ENCODE measurements at places on chromosomes 7 and 10.

DNA sequence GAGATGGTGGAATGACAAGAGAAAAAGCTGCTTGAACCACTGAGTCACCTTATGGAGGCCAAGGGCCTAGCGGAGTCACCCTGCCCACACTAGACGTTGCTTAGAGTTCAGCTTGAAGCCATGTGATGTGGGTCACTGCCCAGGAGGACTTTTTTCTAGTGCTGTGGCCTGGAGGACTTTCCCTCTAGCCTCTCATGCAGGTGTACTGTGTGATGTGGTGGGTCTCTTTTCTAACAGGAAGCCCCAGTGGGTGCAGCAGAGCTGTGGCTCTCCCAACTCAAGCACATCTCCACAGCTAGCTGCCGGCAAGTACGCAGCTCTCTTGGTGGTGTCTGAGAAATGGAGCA lies 13.6 kb downstream of the POR start:
- H3K4me1 ChIP-seq = peaks cover 6% of the 10 kb centered on the region
- H3K36me3 ChIP-seq = peaks cover 35% of the 10 kb centered on the region
- peaks cover 2% of the 10 kb centered on the region for H3K27me3 ChIP-seq
- DNase-seq = no peak

- H3K27me3 ChIP-seq = peaks cover 4% of the 10 kb centered on the region
- no peak for DNase-seq
- no peaks in the 10 kb centered on the region for H3K36me3 ChIP-seq
- no peak overlapping the region for H3K27ac ChIP-seq
- no peak overlapping the region for H3K4me3 ChIP-seq
- H3K4me1 ChIP-seq = peaks cover 10% of the 10 kb centered on the region
Measured at GRCh38 chr10:62632071-62632809, 172.3 kb upstream of the ADO start.

GRCh38 chr7:130909881-130910672 lies 176.1 kb upstream of the KLF14 start:
- DNase-seq = no peak
- no peak overlapping the region for H3K4me3 ChIP-seq
- no peaks in the 10 kb centered on the region for H3K36me3 ChIP-seq
- H3K27ac ChIP-seq = no peak overlapping the region

DNA sequence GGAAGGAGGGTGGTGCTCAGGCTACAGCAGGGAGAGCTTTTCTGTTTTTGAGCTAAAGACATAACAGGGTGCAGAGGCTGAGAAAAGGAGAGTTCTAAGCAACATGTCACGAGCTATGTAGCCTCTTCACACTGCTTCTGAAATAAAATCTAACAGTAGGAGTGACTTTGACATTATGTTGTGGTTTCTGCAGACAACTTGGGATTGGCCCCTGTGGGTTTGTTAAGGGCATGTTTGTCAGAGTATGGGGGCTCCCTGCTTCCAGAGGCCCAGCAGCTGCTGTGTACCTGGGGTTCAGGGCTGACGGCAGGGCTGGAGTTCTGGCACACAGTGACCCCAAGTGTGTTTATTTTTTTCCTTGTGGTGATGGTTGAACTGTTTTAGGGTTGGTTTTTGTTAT lies 24.7 kb downstream of the MMRN2 start:
- H3K27me3 ChIP-seq = peaks cover 11% of the 10 kb centered on the region
- H3K4me3 ChIP-seq = no peak overlapping the region
- peaks cover 31% of the 10 kb centered on the region for H3K36me3 ChIP-seq
- H3K4me1 ChIP-seq = peaks cover 5% of the 10 kb centered on the region

DNA sequence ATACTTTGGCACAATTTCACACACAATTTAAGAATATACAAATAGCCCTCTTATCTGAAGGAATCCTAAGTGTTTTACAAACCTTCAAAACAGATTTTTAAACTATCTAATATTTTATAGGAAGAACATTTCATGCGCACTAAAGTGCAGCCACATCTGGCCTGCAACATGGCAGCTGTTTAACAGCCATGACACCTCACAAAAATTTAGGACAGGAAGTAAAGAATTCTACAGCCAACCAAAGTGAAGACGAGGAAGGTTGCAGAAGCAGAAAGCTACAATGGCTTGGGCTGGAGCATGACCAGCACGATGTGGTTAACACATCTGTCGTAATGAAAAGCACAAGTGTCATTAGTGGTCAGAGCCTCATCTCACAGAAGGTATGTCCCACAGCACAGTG lies 238.1 kb downstream of the HPSE2 start:
- H3K36me3 ChIP-seq = no peaks in the 10 kb centered on the region
- H3K27me3 ChIP-seq = no peaks in the 10 kb centered on the region
- no peak overlapping the region for H3K4me3 ChIP-seq

GRCh38 chr7:78139335-78139734 lies 340.8 kb downstream of the PHTF2 start:
- H3K27ac ChIP-seq = no peak overlapping the region
- H3K27me3 ChIP-seq = no peaks in the 10 kb centered on the region
- peaks cover 12% of the 10 kb centered on the region for H3K4me1 ChIP-seq
- no peak overlapping the region for H3K4me3 ChIP-seq
- DNase-seq = no peak

DNA sequence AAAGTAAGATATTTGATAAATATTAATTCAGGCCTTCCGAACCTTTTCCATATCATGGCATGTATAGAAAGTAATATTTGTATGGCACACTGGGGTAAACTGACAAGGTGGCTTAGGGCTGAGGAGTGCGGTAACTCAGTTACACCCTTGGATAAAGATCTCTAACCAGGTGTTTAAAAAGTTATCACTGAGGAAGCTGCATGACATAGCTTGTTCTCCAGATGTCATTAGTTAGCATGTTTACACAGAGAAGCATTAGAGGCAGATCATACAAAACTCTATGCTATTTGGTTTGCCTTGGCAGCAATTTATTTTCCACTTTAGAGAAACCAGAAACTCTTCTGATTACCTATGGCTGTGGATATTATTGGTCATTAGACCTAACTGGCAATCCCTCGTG lies 118.2 kb downstream of the ST7 start:
- H3K36me3 ChIP-seq = peaks cover 6% of the 10 kb centered on the region
- no peak overlapping the region for H3K27ac ChIP-seq
- peaks cover 3% of the 10 kb centered on the region for H3K27me3 ChIP-seq
- peaks cover 10% of the 10 kb centered on the region for H3K4me1 ChIP-seq
- no peak for DNase-seq

- peak overlapping the region; percentile 99 for H3K4me3 ChIP-seq
- no peak overlapping the region for H3K27ac ChIP-seq
- DNase-seq = no peak
- H3K4me1 ChIP-seq = peaks cover 32% of the 10 kb centered on the region
Measured at GRCh38 chr10:70403483-70404035, 386 bp upstream of the EIF4EBP2 start.

DNA sequence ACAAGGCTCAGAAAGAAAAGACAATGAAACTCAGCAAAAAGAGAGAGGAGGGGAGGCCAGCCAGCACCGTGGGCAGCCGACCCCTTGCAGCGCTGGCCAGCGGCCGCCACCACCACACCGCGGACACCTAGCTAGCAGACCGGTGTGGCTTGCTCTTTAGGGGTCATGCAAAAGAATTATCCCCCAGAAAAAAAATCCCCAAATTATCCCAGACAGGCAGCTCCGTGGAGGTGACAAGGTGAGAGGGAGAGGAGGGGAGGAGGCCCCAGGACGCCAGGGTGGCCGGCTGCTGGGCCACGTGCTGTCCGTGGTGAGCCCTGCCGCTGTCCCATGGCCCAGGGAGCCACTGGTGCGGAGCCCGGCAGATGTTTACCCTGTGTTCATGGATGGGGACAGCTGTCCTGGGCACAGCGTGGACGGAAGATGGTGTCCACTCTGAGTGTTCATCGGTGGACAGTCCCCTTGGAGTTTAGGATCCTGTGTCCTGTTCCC lies 16.5 kb downstream of the YKT6 start:
- H3K4me3 ChIP-seq = no peak overlapping the region
- H3K36me3 ChIP-seq = peaks cover 3% of the 10 kb centered on the region
- H3K27me3 ChIP-seq = no peaks in the 10 kb centered on the region
- DNase-seq = no peak

DNA sequence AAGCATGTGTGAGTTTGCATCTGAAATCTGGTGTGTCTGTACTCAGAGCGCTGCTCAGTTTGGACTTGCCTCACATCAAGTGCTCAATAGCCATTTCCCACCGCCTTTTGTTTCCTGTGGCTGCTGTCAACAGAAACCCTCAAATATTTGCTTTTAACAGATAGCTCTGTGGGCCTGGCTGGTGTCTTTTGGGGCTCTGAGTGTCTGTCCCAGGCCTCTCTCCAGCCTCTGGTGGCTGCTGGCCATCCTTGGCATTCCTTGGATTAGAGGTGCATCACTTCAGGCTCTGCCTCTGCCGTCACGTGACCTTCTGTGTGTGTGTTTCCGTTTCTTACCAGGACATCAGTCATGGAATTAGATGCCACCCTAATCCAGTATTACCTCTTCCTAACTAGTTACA lies 9.3 kb downstream of the YKT6 start:
- H3K4me1 ChIP-seq = peaks cover 12% of the 10 kb centered on the region
- no peak overlapping the region for H3K27ac ChIP-seq
- no peaks in the 10 kb centered on the region for H3K27me3 ChIP-seq
- H3K36me3 ChIP-seq = peaks cover 47% of the 10 kb centered on the region
- no peak for DNase-seq

GRCh38 chr7:14123923-14124322 lies 134.5 kb upstream of the ETV1 start:
- no peaks in the 10 kb centered on the region for H3K36me3 ChIP-seq
- no peak for DNase-seq
- no peaks in the 10 kb centered on the region for H3K27me3 ChIP-seq
- peaks cover 25% of the 10 kb centered on the region for H3K4me1 ChIP-seq
- H3K4me3 ChIP-seq = no peak overlapping the region
- H3K27ac ChIP-seq = no peak overlapping the region

DNA sequence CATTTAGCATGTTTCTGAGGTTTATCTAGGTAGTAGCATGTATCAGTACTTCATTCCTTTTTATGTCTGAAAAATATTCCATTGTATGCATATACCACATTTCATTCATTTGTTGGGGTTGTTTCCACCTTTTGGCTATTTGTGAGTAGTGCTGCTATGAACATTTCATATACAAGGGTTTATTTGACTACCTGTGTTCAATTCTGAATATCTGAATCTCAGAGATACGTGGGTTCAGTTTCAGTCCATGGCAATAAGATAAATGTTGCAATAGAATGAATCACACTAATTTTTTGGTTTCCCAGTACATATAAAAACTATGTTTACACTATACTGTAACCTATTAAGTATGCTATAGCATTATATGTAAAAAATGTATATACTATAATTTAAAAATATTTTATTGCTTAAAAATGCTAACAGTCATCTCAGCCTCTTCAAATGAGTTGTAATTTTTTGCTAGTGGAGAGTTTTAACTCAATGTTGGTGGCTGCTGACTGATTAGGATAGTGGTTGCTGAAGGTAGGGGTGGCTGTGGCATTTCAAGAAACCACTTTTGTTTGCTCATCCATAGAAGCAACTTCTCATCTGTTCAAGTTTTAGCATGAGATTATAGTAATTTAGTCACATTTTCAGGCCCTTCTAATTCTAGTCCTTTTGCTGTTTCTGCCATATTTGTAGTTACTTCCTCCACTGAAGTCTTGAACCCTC lies 13.9 kb downstream of the PLEKHA1 start:
- no peaks in the 10 kb centered on the region for H3K27me3 ChIP-seq
- H3K4me1 ChIP-seq = no peaks in the 10 kb centered on the region
- H3K36me3 ChIP-seq = peaks cover 39% of the 10 kb centered on the region
- H3K27ac ChIP-seq = no peak overlapping the region
- H3K4me3 ChIP-seq = no peak overlapping the region

DNA sequence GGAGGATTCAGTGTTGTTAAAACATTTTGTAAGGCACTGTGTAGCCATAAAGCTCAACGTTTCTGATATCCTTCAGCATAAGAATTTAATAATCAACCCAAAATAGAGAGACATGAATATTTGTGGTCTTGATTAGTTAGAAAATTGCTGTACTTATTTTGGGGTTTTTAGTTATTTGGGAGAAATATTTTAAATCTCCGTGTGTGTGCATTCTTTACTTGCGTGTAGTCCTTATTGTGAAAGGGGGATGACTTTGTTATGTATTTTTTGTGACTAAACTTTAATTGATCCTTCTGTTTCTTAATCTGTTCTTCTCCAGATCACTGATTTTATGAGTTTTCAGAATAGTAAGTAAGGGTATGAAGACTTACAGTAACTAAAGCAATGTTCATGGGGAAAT lies 81.2 kb downstream of the ZNRF2 start:
- no peak overlapping the region for H3K4me3 ChIP-seq
- peaks cover 7% of the 10 kb centered on the region for H3K27me3 ChIP-seq
- no peak overlapping the region for H3K27ac ChIP-seq

DNA sequence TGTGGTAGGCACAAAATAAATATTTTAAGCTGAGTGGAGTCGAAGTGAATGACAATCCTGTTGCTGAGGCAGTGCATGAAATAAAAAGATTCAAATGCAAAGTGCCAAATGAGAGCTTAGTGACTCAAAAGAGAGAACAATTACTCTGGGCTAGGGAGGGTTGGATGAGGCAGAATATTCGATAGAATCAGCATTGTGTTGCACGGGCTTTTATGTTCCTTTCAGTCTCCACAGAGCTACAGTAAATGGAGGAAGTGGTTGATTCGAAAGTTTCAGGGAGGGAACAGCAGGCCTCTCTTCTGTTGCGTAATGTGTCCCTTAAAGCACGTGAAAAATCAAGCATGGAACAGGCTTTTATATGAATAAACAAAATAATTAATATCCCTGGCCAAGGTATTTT lies 599.3 kb upstream of the CELF2 start:
- H3K27ac ChIP-seq = no peak overlapping the region
- no peaks in the 10 kb centered on the region for H3K36me3 ChIP-seq
- no peak overlapping the region for H3K4me3 ChIP-seq
- no peak for DNase-seq

DNA sequence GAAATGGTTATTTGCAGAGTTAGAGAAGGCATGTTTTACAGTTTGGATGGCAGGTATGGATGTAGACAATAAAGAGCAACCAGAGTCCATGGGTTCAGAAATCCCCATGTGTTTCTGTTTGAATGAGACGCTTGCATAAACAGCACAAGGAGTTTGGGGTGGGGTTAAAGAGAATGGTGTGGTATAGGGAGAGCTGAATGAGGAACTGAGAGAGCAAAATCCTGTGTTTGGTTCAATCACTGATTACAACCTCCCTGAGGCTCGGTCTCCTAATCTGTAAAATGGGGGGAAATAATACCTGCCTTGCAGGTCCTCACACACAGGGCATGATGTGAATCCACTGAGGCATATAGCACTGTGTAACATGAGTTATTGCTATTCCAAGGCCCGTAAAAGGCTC lies 23.7 kb downstream of the CAV1 start:
- H3K27ac ChIP-seq = peak overlapping the region; percentile 9
- no peak overlapping the region for H3K4me3 ChIP-seq
- H3K4me1 ChIP-seq = peaks cover 22% of the 10 kb centered on the region
- DNase-seq = no peak

DNA sequence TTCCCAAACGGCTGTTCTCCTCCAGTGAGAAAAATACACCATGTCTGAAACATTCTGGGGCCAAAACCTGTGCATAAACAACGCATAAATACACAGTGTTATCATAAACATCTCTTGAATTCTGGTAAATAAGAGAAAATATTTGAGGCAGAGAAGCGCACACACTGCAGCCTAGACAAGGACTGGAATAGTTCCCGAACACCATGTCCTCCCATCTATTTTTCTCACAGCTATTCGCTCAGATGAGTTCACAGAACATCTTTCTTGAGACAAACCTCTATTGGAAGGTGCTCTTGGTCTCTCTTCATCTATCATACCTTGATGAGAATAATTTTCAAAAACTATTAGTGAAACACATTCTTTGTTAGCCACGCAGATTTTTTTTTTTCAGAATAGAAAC lies 24.4 kb downstream of the ETV1 start:
- H3K36me3 ChIP-seq = peaks cover 21% of the 10 kb centered on the region
- H3K27me3 ChIP-seq = no peaks in the 10 kb centered on the region
- no peak for DNase-seq
- H3K27ac ChIP-seq = no peak overlapping the region
- H3K4me1 ChIP-seq = no peaks in the 10 kb centered on the region

- no peak overlapping the region for H3K27ac ChIP-seq
- DNase-seq = no peak
- peaks cover 9% of the 10 kb centered on the region for H3K4me1 ChIP-seq
- peaks cover 13% of the 10 kb centered on the region for H3K27me3 ChIP-seq
Measured at GRCh38 chr10:116490028-116490662, 55.6 kb upstream of the PNLIP start.

Data from nephron progenitor cell (in vitro differentiated cells).